ENCODE measurements at places on chromosomes 11 and 22.

GRCh38 chr22:37062702-37063381 is 11.3 kb downstream of the KCTD17 start:
- no peak for DNase-seq

GRCh38 chr22:41995211-41995610 is 3.4 kb upstream of the WBP2NL start:
- DNase-seq = no peak

DNA sequence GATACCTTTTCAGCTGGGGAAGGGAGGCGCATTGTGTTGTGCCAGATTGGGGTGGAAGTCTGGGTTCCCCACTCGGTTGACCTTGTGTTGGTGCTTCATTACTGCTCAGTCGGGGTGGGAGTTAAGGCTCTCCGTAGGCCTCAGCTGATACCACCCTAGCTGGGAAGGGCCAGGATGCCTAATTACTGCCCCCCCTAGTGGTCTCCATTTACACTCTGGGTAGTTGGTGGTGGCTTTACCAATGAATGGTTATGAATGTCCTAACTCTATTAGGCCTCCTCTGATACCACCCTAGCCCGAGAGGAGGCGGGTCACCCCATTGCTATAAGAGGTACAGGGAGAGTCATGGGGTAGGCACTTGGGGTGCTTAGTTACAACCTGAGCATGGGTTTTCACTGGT is 27.5 kb upstream of the HIKESHI start:
- no peak for DNase-seq

DNA sequence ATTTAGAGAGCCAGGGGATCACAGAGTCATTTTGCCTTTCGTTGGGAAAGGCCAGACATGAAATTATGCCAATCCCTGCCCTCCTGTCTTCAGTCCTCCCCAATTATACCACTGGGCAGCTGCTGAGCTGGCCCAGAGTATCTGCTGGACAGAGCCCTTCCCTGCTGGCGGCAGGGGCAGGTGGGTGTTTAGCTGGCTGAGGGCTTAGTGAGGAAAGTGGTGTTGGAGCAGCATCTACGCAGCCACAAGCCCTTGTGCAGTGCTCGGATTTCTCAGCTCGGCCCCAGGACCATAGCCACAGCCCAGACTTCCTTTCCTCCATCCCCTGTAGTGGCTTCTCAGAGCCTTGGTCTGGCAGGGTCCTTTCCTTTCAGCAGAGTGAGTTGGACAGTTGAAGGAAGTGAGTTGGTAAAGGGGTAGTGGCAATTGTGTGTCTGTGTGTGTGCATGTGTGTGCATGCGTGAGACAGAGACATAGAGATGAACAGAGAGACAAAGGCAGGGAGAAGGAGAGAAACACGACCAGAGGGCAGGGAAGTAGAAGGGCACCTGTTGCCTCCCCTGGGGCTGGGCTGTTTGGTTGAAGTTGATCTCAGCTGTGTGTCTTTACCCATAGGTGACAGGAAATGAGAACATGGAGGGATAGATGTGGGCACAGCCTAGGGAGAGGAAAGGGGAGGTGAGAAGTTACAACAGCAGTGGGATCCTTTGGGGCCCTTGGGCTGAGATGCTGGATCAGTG is 66.2 kb downstream of the GRIK4 start:
- no peak for DNase-seq

- DNase-seq = peak; percentile 87
Observed at GRCh38 chr11:12284316-12285050, 92.9 kb upstream of the PARVA start.

- DNase-seq = no peak
Observed at GRCh38 chr11:46181387-46181786, 60.1 kb upstream of the PHF21A start.

GRCh38 chr11:79439886-79440570 is 802 bp downstream of the TENM4 start:
- no peak for DNase-seq
